Activated CD4-positive, alpha-beta T cell treated with anti-CD3 and anti-CD28 coated beads for 1 hour (primary cell): ENCODE measurements at places on chromosomes 5 and 9.

DNA sequence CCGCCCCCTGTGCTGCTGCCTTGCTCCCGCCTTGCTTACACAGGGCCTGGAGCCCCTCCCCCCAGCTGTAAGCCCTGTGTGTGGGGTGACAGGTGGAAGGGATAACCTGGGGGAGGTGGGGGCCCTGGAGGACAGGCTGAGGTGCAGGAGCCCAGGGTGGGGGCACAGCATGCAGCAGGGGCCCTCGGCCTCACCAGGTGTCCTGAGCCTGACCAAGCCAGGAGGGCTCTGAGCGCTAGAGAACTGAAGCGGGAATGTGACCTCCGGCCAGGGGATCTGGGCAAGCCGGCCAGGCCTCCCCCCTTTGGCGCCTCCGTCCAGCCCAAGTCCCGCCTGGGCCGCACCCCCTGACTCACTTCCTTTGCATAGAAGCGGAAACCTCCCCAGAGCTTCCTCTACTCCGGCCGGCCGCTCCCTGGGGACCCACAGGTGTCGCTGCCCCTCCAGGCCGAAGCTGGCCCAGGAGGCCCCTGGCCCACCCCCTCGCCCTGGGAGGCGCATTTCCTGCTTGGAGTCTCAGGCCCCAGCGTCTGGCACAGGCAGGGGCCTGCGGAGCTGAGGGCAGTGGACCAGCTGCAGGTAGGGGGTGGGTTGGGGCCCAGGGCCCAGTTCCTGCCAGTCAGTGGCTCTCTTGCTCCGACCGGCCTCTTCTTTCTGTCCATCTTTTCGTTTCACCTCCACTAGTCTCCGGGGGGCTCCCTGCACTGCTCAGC lies at the start of gene TOR4A:
TOR4A (plus strand) TSS at position 398 of the 713 bp plus-strand sequence. CDS start 964 bp downstream, outside the sequence.
- no peak for DNase-seq

- DNase-seq: no peak
Measured at GRCh38 chr5:55327281-55327680, 19.5 kb downstream of the MTREX start.

GRCh38 chr9:126915281-126915816 lies 767 bp downstream of the RALGPS1 start:
- DNase-seq: no peak

DNA sequence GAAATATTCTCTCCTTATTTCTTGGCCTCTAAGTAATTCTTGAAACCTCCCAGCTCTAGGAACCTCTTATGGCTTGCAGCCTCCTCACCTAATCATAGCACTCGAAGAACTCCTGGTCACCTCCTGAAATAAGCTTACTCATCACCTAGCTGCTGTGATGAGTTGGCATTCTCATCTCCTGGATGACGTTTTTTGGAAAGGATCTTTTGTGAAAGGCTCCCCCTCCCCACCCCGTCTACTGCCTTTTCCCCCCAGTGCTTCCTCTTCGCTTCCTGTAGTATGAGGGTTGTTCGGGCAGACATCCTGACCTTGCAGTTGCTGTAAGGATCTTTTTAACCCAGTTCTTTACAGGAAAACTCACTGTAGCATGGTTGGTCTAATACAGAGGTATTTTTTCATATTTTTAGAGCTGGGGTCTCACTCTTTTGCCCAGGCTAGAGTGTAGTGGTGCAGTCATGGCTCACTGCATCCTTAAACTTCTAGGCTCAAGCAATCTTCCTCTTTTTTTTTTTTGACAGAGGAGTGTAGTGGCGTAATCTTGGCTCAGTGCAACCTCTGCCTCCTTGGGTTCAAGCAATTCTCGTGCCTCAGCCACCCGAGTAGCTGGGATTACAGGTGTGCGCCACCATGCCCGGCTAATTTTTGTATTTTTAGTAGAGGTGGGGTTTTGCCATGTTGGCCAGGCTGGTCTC lies 41.8 kb downstream of the ARHGAP26 start:
- DNase-seq: no peak

DNA sequence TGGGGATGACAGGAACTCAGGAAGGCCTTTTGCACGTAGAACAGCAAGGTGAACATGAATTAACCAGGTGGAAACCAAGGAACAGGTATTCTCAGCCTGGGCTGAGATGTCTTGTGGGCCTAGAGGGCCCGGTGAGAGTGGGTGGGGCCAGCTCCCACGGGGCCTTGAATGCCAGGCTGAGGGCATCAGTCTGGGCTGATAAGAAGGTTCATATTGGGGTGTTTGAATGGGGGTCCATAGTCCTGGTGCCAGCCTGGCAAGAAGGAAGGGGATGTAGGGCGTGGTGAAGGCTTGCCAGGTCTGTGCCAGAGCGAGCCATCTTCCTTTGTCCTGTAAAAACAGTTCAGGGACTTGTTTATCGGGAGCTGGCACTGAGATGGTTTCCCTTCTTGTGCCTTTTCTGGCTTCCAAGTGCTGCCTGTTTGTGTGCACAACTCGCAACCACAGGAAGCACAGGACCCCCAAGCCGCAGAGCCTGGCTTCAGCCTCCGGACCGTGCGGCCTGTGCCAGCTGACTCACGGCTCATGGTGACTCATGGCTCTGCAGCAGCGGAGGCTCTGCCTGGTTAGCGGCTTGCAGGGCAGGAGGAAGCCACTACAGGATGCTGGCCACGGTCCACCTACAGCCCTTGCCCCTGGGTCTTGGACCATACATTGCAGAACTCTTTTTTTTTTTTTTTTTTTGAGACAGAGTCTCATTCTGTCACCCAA lies 2.4 kb downstream of the CARD19 start:
- DNase-seq: peak; percentile 39

GRCh38 chr9:109158651-109159050 lies 8.4 kb downstream of the FRRS1L start:
- DNase-seq: no peak

DNA sequence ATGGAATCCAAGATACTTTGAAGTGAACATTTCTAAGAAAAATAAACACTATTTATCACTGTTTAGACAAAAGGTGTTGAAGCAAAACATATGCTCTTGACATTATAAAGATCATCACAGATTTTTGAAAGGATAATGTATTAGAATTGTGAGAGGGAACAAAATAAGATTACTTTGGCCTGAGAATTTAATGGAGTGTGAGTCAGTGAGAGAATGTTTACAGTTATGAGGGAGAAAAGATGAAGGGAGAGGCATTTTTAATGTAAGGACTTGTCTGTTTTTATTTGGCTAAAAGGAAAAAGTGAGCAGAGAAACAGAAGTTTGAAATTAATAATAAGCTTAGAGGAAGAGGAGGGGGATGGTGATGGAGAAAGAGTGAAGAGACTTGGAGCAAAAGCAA lies 1010.1 kb downstream of the EFNA5 start:
- no peak for DNase-seq

DNA sequence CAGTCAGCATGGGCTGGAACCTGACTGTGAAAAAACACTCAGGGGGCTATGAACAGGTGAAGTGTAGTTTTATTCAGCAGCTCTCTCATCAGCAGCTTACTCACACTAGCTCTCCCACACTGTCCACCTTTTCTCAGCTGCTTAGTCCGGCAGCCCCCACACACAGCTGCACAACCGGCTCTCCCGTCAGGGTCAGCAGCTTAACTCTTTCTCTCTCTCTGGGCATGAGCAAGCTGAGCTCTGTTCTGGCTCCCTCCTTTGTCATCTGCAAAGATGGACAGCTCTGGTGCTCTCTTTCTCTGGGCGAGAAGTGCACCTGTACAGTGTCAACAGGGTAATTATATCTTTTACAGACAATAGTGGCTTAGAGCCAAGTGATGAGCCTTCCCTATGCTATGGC lies 8.2 kb downstream of the DMAC1 start:
- DNase-seq: no peak

DNA sequence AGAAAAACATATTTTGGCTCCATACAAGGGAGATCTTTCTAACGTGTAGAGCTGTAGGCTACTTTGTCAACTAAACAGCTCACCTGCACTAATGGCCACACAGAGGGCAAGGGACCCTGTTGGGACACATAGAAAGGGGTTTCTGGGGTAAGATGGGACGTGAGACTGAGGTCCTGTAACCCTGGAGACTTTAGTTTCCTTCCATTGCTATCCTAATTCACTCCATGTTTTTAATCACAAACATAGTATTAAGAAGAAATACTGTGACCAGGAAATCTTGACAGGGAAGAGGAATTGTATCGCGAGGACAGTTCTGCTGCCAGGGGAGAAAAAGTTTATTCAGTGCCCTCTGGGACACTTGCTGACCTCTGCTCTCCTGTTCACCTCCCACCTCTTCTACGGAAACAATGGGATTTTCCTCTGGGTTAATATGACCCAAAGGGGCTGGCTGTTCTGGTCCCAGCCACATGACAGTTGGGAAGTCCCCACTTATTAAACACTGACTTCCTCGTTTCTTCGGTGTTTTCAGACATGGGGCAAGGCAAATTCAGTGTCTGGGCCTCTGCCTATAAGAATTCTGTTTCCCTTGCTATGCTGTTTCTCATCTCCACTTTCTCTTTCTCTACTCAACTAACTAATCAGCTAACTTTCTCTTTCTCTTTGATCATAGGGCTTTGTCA lies 106.9 kb upstream of the SEMA6A start:
- no peak for DNase-seq

DNA sequence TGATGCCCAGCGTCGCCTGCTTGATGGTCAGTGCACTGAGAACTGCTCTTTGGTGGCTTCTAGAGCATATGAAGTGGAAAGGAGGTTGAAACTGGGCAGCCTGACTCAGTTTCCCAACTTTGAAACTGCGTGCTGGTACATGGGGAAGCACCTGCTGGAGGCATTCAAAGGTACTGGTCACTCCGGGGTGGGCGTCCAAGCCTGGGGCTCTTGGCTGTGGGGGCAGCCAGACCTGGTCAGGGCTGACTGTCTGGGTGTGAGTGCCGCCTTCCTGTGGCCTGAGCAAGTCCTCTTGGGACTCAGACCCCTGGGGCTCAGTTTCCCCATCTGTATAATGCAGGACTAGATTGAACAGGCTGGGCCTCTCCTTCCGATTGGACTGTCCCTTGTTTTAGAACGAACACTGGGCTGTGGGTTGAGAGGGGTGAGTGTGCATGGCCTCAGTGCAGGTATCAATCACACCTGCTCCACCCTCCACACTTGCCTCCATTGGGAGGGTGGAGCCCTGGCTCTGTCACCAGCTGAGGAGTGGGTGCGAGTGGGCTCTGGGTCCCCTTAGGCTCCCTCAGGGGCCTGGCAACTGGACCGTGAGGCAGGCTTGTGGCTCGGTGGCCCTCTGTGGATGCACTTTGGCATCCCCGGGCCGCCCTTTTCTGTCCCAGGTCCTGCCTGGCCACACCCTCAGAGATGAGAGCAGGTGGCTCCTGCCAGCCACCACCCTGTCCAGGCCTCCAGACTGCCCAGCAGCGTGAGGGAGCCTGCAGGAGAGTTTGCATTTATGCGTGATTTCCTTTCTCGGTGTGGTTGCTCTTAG lies 80.2 kb downstream of the PHF2 start:
- DNase-seq: no peak

DNA sequence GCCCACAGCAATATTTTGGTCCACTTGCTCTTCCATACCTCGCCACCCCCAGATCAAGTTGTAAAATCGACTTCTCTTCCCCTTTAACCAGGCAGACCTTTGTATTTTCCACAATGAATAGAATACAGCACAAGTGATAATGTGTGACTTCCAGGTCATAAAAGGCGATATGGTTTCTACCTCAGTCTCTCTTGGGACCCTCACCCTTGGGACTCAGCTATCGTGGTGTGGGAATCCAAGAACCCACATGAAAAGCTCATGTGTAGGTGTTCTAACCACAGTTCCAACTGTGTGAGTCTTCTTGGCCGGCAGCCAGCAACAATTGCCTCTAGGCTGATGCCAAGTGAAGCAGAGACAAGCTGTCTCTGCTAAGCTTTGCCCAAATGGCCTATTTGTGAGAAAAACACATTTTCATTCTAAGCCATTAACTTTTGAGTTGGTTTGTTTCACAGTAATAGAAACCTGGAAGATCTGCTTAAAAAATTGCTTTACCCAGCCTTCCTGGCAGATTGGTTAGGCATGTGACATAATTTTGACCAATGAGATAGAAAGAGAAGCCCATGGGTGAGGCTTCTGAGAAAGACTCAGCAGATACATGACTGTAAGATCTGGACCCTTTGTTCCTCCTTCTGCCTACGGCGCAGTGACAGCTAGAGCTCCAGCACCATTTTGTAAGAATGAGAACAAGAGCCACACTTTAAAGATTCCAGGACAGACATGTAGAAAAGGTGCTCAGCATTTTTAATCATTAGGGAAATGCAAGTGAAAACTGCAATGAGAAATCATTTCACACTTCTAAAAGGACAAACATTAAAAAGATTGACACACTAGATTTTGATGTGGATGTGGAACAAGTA lies 18.3 kb upstream of the MLLT3 start:
- DNase-seq: peak; percentile 69

DNA sequence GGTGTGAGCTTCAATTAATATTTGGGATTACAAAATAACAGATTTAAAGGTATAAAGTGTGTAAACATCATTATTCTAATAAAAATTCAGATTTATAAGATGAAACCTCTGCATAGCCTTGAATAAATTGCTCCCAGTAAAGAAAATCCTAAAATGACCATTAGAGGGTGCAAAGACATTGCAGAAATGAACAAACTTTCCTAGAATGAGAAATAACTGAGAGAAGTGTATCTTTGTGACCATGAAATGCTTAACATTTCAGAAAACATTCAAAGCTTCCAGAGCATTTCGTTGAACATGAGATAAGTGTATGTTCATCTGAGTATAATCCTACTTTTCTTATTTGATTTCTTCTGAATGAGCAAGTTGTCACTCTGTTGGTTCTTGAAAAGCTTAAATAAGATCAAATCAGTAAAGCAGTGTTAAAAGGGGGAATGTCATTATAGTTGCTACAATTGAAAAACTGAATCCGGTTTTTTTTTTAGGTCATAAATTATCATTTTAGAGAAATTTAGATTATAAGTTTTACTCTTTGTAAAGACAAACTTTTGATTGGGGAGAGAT lies 24.7 kb upstream of the NUDT12 start:
- DNase-seq: no peak

DNA sequence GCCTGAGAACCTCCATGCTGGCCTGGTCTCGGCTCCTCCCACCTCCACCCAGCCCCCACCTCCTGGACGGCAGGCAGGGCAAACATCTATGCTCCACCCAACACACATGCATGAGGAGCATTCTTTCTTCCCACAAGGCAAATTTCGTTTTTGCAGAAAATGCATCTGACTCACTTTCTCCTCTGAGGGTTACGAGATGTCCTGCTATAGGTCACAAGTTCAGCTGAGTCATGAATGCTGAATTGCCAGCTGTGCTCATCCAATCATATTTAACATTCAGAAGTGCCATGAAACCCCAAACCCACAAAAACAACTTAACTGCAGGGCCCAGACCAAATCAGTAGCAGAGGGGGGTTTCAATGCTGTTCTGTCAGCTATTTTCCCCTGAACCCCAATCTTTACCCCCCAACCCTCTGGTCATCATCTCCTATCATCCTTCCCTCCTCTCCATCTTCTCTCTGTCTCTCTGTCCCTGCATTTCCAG lies 39.0 kb upstream of the OSMR start:
- no peak for DNase-seq
